ENCODE measurements at places on chromosomes 7 and 10.

DNA sequence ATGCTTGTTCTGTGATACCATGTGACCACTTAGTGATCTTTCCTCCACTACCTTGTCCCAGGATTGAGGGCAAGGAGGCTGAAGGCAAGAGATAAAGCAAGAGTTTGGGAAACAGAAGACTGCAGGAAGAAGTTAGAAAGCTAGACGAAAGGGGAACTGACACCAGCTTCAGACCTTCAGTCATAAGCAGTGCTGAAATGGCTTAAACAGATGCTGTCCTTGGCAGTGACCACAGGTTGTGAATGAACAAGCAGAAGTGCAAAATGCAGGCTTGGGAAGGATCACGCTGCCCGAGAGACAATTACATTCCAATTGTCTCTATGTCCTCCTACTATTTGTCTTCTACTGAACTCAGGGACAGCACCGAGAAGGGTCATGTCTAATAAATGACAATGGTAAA, 704.9 kb upstream of the AUTS2 start:
- DNase-seq: no peak

- no peak for DNase-seq
These were observed 1177.6 kb upstream of the C7orf33 start for GRCh38 chr7:147412782-147413556.

DNA sequence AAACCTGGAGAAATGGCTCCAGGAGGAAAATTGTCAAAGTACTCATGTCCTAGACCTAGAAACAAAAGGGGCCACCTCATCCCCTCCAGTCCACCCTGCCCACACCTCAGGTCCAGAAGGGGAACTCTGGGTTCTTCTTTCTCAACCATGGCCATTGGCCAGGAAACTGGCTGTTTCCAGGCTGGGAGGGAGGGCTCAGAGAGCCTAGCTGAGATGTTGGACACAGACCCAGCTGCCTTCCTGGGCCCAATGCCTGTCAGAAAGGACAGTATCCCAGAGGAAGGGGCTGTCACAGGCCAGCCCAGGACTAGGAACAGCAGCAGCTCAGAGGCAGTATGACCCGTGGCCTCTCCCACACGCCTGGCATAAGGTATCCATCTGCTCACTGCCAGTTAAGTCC, 9.6 kb downstream of the GRID1 start:
- no peak for DNase-seq

GRCh38 chr10:130361351-130362105, 225.3 kb downstream of the GLRX3 start:
- DNase-seq: no peak

GRCh38 chr7:40101201-40101600, 33.2 kb downstream of the MPLKIP start:
- DNase-seq: no peak

- DNase-seq: no peak
These were observed 51.7 kb upstream of the SORCS3 start for GRCh38 chr10:104589431-104589830.

GRCh38 chr7:28348636-28349035, 63.7 kb upstream of the CREB5 start:
- DNase-seq: peak; percentile 16
